ENCODE measurements at places on chromosomes 6 and 20. TPM values are rescaled to one million over a fixed set of nuclear protein-coding genes. Genes with fewer than 3 reads are reported as not detected.
A peak's percentile ranks its signal among the peaks of the same experiment; 100 is the strongest.

DNA sequence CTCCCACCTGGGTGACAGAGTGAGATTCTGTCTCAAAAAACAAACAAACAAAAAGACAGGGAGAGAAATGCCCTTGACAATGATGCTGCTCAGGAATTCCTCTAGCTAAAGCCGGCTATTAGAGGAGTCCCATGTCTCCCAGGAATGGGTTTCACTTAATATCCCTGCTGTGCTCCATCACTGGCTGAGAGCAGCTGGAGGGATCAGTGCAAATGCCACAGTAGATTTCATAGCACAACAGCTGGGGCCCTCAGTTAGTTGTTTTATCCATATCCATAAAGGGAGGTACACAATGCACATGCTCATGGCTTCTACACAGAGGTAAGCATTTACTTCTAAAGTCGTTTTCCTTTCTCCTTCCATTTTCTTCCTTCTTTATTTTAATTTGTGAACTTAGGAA, 742.0 kb upstream of the POU3F2 start:
- DNase-seq, result no peak

The MOCS1 gene
- 8.3 TPM for total RNA-seq

The SLC22A7 gene
- not detected for total RNA-seq

DNA sequence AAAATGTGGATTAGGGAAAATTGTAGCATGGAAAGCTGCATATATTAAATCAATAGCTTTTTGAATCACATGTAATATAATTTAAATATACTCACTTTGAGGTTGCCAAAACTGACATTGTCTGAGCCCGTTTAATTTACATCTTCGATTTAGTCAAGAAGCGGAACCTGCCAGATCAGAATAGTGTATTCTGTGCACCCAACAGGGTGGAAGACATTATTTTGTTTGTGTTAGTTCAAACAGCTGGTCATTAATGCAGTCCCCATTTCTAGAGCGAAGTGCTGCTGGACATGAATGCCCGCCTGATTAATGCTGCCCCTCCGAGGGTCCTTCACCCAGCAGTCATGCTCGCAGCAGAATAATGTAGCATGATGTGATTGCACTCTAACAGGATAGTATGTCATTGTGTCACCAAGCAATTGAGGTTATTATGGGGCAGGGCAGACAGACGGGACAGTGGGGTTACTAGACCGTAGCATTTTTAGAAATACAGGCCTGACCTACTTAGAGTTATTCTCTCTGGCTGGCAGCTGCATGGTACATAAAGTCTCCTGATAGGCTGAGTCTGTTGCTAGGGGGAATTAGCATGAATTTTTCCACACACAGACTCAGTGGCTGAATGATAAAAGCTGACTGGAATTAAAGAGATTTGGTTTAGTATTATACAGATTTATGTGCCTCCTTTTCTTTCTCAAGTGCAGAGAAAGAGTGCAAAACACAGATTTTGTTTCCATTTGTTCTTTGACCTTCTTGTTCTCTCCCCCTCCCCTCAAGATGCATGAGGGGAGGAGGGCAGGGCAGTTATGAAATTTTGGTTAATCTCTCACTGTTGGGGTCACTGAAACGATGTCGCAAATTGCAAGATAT, 147.1 kb downstream of the PRL start:
- DNase-seq, result peak; percentile 23

DNA sequence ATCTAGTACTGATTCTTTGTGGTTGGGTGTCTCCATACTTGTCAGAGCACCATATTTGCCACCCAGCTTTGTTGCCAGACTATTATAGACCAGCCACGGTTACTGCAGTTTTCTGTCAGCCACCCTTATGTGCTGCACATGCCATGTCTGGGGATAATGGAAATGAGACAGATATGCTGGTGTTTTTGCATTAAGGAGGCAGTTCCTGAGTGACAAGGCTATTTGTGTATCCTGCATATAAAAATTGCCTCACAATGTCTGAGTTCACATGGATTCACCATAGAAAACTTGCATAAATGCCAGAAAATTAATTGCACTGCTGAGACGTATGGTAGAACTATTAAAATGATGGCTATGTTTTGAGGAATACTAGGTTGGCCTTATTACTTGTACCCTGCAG, 51.8 kb downstream of the NKAIN2 start:
- DNase-seq, result no peak

DNA sequence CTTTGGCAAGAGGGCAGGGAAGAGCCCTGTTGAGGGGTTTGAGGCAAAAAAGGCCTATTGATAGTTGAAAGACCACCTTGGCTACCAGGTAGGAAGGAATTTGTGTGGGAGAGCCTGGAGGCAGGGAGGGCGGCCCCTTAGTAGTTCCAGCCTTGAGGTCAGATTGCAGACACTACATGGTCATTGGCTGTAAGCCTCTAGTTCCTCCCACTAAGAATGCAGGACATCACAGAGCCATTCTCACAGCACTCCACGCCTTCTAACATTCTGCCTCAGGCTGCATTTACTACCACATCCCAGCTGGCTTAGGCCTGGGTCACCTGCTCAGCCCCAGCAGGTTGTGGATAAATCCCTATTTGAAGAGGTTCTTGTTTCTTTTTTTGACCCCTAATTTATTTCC, 91.0 kb upstream of the SNX9 start:
- no peak for DNase-seq

The TAAR2 gene
- not detected for total RNA-seq

GRCh38 chr20:13008761-13009681, at the start of gene SPTLC3:
Gene SPTLC3, plus strand, starts transcription at chr20:13008972. Its CDS starts 296 bp downstream, at chr20:13009268.
- peak; percentile 68 for DNase-seq

DNA sequence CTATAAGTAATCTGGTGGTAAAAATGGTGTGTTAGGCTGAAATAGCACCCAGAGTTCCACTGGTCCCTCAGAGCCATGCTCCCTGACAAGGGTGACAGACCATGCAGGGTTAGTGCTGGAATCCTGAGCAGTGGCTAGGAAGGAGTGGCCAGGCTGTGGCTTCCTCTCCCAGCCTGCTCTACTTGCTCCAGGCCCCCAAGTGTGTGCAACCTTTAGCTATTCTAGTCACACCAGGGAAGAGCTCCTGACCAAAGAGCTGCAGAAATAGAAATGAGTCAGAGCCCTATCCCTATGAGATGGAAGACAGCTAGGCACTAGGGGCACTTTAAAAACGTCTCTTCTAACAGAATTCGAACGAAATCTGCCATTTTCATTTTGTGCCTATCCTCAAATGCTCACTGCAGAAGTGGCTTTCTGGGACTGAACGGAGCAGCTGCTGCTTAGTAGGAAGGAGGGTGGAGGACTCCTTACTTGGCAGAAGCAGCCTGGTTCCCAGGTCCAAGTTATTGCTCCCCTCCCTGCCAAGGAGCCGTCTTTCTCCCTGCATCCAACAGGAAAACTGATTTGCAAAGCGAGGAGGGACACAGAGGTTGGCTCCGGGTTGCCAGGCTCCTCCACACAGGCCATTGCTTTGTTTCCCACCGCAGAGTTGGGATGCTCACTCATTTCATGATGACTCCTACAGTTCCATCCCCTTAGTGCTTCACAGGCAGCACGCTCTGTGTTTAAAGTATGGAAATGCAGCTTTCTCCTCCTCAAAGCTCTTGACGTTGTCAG, 754.5 kb downstream of the C6orf118 start:
- DNase-seq, result no peak

DNA sequence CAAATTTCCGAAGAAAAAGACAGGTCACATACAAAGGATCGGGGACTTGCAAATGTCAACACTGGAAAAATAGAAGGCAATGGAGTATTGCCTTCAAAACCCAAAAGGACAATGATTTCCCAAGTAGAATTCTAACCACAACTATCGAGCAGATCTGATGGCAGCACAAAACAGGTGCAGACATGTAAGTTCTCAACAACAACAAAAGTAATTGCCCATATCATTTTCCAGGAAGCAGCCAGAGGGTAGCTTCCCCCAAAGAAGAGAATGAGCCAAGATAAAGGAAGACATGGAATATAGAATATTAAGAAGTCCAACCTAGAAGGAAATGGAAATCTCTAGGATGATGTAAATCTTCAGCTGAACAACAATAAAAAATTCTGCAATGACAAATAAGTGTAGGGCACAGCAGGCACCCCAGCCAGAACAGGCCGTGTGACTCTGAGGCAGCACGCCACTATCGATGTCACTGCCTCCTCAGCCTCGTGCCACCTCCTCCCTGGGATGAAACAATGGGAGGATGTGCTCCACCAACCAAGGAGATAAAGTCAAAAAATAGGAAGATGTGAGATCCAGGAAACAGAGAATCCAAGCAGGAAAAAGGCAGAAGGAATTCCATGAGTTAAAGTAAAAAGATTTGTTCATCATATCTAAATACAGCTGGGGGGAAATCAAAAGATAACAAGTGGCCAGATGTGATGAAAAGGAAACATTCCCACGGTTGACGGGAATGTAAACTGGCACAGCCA, 34.1 kb downstream of the SERPINB1 start:
- peak; percentile 1 for DNase-seq

The ZNF322 gene
- 10.4 TPM for total RNA-seq

- peak; percentile 16 for DNase-seq
Measured at GRCh38 chr6:43575105-43575771, 600 bp downstream of the XPO5 start.

GRCh38 chr6:137700751-137701477, 166.1 kb upstream of the TNFAIP3 start:
- DNase-seq, result no peak

DNA sequence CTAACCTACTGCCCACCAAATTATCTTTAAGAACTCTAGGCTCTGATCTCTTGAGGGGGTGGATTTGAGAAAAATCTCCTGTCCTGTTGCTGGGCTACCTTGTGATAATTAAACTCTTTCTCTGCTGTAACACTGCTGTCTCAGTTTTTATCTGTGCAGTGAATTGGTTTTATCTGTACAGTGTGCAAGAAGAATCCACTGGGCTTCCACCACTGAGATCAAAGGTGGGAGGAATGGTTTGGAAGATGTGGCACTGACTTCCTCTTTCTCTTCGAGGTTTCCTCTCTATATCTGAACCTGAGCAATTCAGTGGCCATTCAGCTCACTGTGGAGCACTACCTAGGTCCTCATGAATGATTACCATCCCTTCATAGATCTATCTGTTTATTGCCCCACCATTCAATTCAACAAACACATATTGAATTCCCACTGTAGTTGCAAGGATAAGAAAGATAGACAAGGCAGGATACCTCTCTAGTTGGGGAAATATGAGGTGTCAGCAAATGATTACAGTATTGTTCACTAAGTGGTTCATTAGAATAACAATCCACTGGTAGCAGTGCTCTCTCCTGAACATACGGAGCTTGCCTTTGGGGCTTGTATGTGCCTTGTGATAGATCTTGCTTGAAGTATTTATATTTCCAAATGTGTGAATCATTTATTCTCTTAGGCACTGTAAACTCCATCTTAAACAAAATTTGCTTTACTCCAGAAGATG, 172.1 kb upstream of the ARG1 start:
- no peak for DNase-seq

DNA sequence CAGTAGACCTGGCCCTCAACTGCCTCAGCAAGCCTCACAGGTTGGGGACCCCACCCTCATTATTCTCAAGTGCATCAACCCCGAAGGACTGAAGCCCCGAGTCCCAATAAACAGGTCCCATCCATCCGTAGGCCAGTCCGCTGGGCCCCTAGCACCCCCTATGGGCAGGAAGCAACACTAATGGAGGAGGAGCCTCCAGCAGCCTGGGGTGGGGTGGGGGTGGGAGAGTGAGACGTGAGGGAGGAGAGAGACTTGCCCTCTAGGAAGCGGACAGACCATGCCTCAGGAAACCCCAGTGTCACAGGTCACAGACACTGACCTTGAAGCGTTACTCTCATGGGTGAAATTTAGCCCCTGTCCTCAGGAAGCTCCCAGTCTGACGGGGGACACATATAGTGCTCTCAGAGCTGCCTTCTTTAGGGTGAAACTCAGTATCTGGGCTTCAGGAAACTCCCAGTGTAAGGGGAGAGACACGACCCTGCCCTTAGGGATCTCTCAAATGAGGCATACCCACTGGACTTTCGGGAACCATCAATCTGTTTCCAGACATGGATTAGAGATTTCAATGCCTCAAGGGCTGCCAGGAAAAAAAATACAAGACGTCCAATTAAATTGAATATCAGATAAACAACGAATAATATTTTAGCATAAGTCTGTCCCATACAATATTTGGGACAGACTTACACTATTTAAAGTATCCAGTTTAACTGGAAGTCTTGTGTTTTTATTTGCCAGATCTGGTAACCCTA, 125.8 kb downstream of the MRPL14 start:
- peak; percentile 64 for DNase-seq

GRCh38 chr20:50645253-50646068, 45.9 kb downstream of the RIPOR3 start:
- peak; percentile 99 for DNase-seq

The BMP6 gene
- 2.8 TPM for total RNA-seq

DNA sequence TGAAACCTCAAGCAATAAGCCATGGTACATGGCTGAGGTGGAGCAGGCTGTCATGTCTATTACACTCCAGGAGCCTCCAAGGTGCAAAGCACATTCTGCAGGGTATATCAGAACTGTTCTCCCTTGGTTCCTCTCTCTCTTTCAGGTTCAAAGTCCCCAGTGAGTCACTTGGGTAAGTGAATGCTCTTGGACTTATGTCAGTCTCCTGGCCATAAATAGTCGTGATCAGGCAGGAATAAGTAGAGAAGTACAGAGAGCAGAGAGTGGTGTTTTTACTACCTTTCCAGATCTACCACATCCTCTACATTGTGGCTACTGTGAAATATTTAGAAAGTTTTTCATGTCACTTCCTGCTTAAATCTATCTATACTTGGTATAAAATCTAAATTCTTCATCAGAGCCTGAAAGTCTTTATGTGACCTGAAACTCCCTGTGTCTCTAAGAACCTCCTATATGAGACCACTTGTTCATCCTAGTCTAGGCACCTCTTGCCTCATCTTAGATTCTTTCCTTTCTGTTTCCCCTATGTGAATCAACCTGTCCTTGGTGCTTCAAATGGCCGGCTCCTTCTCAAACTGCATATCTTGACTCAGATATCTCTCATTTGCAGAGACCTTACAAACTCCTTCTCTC, 1077.6 kb upstream of the MAP3K7 start:
- DNase-seq, result no peak

The APMAP gene
- total RNA-seq, result 110 TPM

DNA sequence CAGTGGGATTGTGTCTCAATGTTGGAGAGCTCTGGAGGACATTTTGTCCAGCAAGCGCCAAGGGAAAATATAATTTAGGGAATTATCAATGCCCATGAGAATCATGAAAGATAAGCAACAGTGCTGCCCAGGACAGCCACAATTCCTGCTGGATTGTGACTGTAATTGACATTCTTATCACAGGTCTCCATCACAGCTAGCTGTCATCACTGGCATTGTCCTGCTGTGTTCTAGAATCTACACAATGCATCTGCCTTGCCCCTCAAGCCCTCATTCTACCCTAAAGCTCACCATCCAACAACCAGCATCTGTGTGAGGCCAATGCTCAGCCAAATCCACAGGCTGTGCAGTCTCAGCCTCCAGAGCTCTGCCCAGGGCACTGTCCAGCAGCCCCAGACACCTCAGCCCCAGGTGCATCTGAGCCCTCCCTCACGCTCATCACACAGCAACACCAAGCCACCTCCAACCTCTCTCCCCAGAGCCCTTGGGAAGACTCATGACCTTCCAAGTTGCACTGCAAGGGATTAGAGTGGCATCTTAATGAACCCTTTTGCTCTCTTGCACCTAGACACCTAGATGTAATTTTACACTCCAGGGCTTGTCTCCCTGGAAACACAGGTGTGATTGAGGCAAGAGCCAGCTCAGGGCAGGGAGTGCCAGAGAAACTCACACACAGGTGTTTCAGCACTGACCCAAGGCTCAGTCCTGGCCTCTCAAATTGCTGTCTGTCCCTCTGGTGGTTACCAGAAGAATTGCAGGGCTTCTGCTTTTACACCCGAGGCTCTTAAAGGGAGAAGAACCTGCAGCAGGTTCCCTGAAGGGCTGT, 85.2 kb upstream of the PHACTR3 start:
- DNase-seq, result peak; percentile 33

The OTOR gene
- not detected for total RNA-seq

- DNase-seq, result no peak
Measured at GRCh38 chr20:38747495-38748096, 664 bp upstream of the ACTR5 start.

Data from H4 (cell line).